Activated CD4-positive, alpha-beta T cell treated with anti-CD3 and anti-CD28 coated beads, Interleukin-2, amount 50 U/mL, for 24 hours (primary cell): ENCODE measurements at places on chromosomes 2 and 18.

DNA sequence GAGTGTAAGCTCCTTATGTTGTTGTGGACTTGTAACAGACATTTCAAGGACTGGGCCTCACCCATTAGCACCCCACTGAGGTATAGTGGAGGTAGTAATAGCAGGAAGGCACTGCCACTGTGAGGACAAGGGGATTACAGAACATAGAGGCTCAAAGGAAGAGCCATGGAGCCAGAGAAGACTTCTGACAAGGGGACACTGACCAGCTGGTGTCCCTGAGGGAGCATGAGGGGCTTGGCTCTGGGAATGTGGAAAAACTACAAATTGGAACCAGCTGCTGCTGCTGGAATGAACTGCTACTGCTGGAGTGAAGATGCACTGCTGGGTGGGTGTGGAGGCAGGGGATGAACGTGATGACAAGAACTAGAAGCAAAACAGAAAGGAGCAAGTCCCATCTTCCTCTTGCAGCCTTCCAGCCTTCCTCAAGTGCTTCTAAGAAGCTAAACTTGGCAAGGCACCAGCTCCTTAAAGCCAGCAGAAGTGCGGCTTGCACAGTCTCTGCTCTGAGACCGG is 167.3 kb upstream of the NOSTRIN start:
- no peak for DNase-seq

DNA sequence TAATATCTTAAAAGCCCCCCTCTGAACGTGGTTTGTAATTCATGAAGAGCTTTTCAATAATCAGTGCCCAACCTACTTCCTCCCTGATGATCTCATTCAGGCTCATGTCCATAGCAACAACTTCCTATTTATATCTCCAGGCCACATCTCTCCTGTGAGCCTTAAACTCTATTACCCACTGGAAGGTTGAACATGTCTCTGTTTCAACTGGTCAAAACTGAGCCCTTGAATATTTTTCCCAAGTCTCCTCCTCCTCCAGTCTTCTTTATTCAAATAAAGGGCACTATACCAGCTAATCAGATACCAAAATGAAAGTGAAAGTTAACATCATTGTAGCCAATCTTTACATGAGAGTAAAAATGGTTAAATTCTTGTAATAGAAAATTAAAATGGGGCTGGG is 63.7 kb upstream of the ITGA4 start:
- no peak for DNase-seq

DNA sequence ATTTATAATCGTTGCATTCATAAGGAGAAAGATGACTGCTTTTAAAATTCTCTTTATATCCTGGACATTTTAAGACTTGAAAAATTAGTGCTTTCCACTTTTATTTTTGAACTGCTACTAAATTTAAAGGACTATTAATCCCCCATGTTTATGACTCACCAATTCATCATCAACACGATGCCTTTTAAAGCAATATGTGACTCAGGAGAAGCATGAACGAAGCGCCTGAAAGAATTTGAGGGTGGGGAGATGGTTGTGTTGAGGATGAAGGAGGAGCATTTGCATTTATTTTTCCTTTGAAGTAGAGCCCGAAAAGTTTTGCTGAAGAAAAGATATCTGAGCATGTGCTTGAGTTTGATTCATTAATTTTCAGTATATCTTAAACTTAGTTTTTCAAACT is 192.2 kb upstream of the LRRTM1 start:
- DNase-seq, result no peak

GRCh38 chr2:100178085-100178788 is 35.8 kb upstream of the AFF3 start:
- no peak for DNase-seq

DNA sequence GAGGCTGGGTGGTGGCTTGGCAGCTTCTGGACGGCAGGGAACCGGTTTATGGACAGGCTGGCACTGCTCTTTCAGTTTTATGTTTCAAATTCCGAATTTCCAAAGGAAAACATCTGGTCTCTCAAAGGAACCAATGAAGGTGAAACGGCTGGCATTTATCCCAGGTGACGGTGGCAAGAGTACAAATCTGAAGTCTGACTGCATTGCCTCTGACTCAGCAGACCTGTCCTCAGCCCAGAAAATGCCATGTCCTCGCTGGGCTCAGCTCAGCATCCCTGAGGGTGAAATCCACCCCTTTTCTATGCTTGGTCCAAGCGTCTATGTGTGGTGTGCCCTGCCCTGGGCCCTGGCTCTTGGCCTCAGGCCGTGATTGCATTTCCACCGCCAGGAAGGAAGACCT is 38.1 kb downstream of the NAPG start:
- no peak for DNase-seq
